ENCODE measurements at places on chromosomes 7 and 10.

DNA sequence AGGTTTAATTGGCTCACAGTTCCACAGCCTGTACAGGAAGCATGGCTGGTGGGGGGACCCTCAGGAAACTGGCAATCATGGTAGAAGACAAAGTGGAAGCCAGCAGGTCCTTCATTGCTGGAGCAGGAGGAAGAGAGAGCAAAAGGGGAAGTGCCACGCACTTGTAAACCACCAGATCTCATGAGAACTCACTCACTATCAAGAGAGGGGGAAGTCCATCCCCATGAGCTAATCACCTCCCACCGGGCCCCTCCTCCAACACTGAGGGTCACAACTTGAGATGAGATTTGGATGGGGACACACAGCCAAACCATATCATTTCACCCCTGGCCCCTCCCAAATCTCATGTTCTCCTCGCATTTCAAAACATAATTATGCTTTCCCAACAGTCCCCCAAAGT, 171.9 kb upstream of the CACNA2D1 start:
- DNase-seq, result no peak

- DNase-seq, result no peak
Observed at GRCh38 chr7:118836933-118837332, 612.4 kb downstream of the ANKRD7 start.

DNA sequence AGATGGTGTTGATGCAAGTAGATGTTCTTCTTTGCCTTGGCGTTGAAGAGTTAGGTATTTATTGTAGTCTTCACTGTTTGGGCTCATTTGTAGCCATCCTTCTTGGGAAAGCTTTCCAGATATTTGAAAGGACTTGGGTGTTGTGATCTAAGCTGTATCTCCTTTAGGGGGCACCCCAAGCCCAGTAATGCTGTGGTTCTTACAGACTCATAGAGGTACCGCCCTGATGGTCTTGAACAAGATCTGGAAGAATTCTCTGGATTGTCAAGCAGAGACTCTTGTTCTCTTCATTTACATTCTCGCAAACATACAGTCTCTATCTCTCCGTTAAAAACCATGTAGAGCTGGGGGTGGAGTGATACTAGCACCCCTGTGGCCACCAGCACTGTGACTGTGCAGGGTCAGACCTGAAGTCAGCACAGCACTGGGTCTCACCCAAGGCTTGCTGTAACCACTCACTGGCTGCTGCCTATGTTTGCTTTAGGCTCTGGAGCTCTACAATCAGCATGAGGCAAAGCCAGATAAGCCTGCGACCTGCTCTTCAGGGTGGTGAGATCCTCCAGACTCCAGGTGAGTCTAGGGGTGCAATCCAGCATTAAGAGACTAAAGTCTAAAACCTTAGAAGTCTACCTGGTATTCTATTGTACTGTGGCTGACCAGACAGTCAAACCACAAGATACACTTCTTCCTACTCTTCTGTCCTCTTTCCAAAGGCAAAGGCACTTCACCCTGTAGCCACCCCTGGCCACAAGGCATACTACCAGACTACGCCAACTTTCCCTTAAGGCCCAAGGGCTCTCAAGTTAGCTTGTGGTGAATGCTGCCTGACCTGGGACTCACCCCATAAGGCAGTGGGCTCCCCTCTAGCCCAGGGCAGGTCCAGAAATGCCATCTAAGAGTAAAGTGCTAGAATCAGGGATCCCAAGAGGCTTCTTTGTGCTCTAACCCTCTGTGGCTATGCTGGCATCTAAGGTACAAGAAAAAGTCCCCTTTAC, 209.7 kb upstream of the TMEM196 start:
- DNase-seq, result no peak

DNA sequence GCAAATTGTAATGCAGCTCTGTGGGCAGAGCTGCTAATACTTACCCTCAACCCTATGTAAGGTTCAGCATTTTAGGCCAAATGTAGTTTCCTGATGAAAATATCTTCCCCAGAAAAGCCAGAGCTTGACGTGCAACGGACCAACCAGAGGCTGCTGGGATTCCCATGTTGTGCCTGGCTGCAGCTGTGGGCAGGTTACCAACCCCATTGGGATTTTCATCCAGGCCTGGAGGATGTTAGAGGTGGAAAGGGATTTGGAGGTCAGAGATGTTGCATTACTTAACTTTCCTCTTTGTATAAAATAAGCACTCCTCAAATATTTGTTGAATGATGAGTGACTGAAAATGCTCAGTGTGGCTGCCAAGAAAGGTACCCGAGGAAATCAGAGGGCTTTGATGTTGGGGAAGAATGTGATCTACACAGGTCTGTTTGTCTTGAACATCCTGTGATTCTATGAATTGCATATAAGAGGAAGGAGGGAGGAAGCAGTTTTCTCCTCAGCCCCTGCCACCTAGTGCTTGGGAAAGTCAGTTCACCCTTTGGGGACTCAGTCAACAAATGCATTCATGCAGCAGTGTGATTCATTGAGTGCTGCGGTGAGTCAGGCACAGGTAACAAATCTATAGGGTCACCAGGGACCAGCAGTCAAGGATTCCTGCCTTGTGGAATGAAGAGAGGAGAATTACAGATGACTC, 487.2 kb downstream of the RPS24 start:
- no peak for DNase-seq

DNA sequence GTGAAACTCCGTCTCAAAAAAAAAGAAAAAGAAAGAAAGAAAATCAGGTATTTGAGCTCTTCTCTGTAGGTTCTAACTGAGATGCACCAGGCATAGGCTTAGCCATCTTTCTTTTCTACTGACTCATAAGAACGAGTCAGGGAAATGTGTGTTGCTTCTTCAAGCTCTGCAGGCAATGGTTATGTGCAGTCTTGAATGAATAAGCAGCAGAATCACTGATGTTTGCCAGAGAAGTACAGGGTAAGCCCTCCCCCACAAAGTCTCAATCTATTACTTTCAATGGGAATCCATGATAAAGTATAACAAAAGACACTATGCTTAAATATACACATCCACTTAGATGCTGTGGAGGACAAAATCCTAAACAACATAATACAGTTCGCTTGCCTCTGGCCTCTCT, 239.2 kb downstream of the PARD3 start:
- DNase-seq, result no peak

DNA sequence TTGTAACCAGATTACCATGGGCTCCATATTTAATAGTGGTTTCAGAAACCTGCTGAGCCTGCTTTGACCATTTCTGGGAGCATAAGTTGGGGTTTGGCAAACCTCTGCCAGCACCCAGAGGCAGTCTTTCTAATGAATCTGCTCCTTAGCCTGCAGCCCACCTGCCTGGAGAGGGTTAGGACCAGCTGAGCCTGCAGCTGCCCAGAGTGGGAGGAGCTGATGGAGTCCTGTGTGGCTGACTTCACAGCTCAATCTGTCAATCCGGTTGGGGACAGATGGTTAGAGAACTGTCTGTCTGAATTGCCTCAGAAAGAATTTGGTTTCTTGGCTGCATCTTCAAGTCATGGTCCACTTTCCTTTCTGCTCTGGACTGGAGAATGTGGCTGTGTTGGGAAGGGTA, 444.6 kb downstream of the NRG3 start:
- no peak for DNase-seq

DNA sequence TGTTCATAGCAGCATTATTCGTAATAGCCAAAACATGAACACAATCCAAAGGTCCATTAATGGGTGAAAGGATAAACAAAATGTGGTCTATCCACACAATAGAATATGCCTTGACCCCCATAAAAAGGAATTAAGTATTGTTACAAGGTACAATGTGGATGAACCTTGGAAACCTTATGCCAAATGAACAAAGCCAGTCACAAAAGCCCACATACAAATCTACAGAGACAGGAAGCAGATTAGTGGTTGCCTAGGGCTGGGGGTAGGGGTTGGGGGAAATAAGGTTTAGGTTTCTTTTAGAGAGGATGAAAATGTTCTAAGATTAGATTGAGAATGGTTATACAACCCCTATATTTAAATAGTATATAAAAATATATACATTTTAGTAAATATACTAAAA, 34.8 kb downstream of the PIP4K2A start:
- no peak for DNase-seq

DNA sequence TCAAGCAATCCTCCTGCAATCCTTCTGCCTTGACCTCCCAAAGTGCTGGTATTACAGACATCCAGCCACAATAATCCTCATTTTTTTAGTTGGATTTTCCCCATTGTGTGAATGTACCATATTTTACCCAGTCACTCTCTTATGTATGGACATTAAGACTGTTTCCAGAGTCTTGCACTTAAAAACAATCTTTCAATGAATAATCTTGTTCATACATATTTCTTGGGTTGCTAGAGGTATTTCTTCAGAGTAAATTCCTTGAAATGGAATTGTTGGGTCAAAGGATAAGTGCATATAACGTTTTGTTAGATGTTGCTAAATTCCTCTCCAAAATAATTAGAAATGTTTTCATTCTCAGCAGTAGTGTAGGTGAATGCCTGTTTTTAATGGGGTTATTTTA, 283.1 kb upstream of the KAT6B start:
- no peak for DNase-seq

DNA sequence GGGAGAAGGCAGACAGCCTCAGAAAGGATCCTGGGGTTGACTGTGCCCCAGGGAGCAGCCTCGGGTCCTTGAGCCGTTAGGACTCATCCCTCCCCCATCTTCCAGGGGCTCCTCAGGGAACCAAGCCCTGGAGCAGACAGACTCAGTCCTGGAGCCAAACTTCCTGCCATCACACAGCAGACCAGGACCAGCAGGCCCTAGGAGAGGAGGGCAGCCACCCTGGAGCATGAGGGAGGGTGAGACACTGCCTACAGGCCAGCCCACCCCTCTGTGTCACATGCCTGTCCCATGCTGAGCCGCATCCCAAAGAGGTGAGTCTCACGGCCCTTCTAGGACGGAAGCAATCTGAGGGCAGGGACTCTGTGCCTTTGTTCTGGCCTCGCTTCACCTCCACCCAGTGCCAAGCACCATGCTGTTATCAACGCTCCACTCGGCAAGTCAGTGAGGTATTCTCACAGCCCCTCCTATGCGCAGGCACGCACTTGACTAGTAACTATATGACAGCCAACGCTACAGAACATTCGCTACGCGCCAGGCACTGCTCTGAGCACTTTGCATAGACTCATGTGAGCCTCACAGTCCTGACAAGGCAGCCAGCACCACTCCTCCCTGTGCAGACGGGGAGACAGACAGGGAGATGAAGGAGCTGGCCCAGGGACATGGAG, 19.1 kb downstream of the MAD1L1 start:
- no peak for DNase-seq

DNA sequence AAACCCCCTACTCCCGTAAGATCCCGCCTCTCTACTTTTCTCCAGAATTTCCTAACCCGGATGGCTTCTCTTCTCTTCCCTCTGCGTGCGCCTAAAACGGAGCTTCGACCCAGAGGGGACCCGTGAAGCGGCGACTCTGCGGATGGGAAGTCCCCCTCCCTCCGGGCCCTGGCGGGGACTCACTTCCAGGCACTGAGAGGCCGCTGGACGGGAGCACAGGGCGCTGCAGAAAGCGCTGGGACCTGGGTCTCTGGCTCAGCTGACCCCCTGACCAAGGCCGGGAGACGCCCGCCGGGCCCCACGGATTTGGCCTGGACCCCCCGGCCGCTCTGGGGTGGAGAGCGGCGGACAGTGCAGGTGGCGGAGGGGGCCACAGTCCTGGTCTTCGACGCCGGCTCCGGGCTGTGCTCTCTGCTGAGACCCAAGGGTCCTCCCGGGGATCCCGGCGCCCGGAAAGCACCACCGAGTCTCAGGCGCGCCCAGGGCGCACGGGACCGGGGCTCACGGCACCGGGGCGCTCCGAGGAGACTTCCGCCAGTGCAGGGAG, 688 bp upstream of the FOXL3 start:
- no peak for DNase-seq

- no peak for DNase-seq
Observed at GRCh38 chr10:111109501-111110242, 32.8 kb downstream of the ADRA2A start.

Measured in GM13976 (cell line).